ENCODE measurements at places on chromosomes 2 and 18. TPM values are rescaled to one million over a fixed set of nuclear protein-coding genes. Genes with fewer than 3 reads are reported as not detected.

The HOXD1 gene
- total RNA-seq, result not detected

The AKAIN1 gene
- not detected for total RNA-seq

The CD8B2 gene
- total RNA-seq, result not detected

The COL5A2 gene
- 0.52 TPM for total RNA-seq

The DOK6 gene
- total RNA-seq, result not detected

The CXCR1 gene
- total RNA-seq, result 1.6 TPM

The WNT6 gene
- 0.11 TPM for total RNA-seq

The ATP6V1C2 gene
- not detected for total RNA-seq

The SERPINB13 gene
- not detected for total RNA-seq

The LINC00305 gene
- not detected for total RNA-seq

The ERICH2 gene
- not detected for total RNA-seq

The SKA1 gene
- 35.9 TPM for total RNA-seq

The HOXD11 gene
- total RNA-seq, result not detected

The NAT8 gene
- not detected for total RNA-seq

The APCDD1 gene
- total RNA-seq, result not detected

The PAX8 gene
- total RNA-seq, result 0.32 TPM

The B4GALT6 gene
- total RNA-seq, result 2.1 TPM

The NMUR1 gene
- total RNA-seq, result 8.1 TPM

The ERBB4 gene
- total RNA-seq, result not detected

The IL36A gene
- total RNA-seq, result not detected

The SP140 gene
- 117 TPM for total RNA-seq

The RFTN2 gene
- total RNA-seq, result not detected

The PLCD4 gene
- 0.30 TPM for total RNA-seq

The ARHGAP15 gene
- total RNA-seq, result 191 TPM

The RAB17 gene
- total RNA-seq, result not detected

The MSTN gene
- not detected for total RNA-seq

The SERPINB11 gene
- not detected for total RNA-seq

The HOXD8 gene
- total RNA-seq, result not detected

The FNDC4 gene
- not detected for total RNA-seq

The MERTK gene
- 0.27 TPM for total RNA-seq

The CCDC74A gene
- 1.9 TPM for total RNA-seq

The ABCG5 gene
- total RNA-seq, result not detected

The SCYGR2 gene
- total RNA-seq, result not detected

The TYMS gene
- 354 TPM for total RNA-seq

The E2F6 gene
- 10.9 TPM for total RNA-seq

The HOXD9 gene
- not detected for total RNA-seq

The POTEC gene
- total RNA-seq, result not detected

The DQX1 gene
- 1.1 TPM for total RNA-seq

The FZD7 gene
- total RNA-seq, result 0.23 TPM

The MAIP1 gene
- total RNA-seq, result 22.3 TPM

The SNTG2 gene
- total RNA-seq, result 0.57 TPM

The UBE2F gene
- total RNA-seq, result 92.7 TPM

The C1GALT1C1L gene
- total RNA-seq, result 0.14 TPM

The ZEB2 gene
- 12.2 TPM for total RNA-seq

The SRBD1 gene
- 23.9 TPM for total RNA-seq

The YIPF4 gene
- 33.1 TPM for total RNA-seq

The PSMG2 gene
- 113 TPM for total RNA-seq

The PER2 gene
- total RNA-seq, result 19.4 TPM

The SETBP1 gene
- 4.4 TPM for total RNA-seq

The MAB21L4 gene
- not detected for total RNA-seq

The HOXD4 gene
- total RNA-seq, result not detected

The B3GNT2 gene
- total RNA-seq, result 24.0 TPM

The BOLL gene
- not detected for total RNA-seq

The CCL20 gene
- not detected for total RNA-seq

All from T-helper 2 cell treated with Interferon-gamma antibody and Interleukin-4, amounts not matched to agents 100 ng/mL and 5 ng/mL, for 36 hours (primary cell).